Hypothalamus (tissue), 51 donors: ENCODE measurements at places on chromosomes 1 and 21.

- DNase-seq: no peak
Measured at GRCh38 chr1:199269241-199269640, 630.4 kb downstream of the PTPRC start.

DNA sequence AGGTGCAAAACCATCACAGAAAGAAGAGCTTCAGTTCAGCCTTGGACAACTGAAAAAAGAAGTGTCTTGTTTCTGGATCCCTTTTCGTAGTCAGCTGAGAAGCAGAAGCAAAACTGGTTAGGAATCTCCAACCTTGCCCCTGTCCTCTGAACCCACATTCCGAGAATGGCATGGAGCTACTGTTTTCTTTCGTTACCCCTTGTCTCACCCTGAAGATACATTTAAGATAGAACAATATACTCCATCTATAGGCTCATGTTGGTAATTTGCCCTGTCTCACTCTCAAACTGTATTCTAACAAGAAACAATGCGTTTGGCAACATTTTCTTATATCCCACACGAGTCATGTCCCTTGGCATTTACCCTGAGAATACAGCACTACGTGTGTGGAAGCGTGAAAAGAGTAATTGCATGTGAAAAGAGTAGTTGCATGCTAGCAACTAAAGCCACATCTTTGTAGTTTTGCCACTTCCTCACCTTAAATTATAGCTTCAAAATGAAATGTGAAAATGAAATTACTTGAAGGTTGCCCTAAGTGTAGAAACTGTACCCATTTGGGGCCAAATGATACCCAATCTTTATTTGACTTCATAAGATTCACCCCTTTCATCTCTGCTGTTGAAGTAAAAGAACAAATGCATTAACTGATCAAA lies 5.3 kb downstream of the SLAMF7 start:
- DNase-seq: no peak

- no peak for DNase-seq
Measured at GRCh38 chr1:209768354-209768774, 12.5 kb downstream of the TRAF3IP3 start.

GRCh38 chr21:44989537-44989886 lies 49.7 kb downstream of the SLX9 start:
- no peak for DNase-seq

DNA sequence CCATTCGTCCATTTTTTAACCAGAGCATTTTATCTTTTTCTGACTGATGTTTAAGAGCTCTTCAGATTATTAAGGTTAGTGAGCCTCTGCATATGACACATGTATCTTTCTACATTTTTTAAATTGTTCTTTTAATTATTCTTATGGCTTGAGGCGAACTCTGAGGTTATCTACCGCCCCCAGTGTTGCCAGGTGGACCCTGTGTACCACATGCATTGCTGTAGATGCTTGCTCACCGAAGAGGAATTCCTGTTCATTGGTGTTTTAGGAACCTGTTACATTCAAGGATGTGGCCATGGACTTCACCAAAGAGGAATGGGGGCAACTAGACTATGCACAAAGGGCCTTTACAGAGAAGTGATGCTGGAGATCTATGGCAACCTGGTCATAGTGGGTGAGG lies 31.8 kb downstream of the ZNF684 start:
- DNase-seq: no peak

DNA sequence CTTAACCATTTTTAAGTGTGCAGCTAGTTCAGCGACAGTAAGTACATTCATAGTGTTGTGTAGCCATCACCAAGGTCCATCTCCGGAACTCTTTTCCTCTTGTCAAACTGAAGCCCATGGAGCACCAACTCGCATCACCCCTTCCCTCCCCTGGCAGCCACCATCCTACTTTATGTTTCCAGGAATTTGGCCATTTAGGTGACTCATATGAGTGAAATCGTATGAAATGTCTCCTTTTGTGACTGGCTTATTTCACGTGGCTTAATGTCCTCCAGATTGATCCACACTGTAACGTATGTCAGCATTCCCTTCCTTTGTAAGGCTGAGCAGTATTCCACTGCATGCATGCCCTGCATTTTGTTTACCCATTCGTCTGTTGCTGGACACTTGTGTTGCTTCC lies 2.5 kb downstream of the COL6A2 start:
- no peak for DNase-seq

- no peak for DNase-seq
Measured at GRCh38 chr1:180571832-180572636, 13.3 kb downstream of the OVAAL start.

GRCh38 chr21:26759731-26760130 lies 85.5 kb downstream of the ADAMTS1 start:
- no peak for DNase-seq

- no peak for DNase-seq
Measured at GRCh38 chr1:225816643-225817538, 7.0 kb downstream of the EPHX1 start.

DNA sequence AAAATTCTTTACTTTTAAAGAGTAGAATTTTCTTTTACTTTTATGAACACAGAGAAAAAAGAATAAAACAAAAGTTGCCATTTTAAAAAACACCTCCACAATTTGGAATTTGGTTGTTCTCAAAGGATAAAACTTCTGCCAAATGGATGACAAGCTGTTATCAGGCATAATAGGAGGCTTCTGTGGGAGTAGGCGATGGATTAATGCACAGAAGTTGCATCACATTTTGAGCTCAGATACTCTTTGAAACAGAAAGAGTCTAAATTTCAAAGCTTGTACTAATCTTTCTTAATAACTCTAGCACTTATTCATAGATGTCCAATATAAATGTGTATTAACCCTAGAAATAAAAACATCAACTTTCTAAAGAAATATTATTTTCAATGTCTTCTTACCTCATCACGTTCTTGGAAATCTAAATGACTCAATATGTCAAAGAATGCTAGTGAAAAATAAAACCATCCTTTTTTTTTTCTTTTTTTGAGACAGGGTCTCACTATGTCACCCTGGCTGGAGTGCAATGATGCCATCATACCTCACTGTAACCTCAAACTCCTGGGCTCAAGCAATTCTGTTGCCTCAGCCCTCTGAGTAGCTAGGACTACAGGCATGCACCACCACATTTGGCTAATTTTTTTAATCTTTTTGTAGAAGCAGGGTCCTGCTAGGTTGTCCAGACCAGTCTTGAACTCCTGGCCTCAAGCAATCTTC lies 112.8 kb upstream of the USP25 start:
- no peak for DNase-seq
